Ecto neural progenitor cell (in vitro differentiated cells): ENCODE measurements at places on chromosomes 2 and 18.

DNA sequence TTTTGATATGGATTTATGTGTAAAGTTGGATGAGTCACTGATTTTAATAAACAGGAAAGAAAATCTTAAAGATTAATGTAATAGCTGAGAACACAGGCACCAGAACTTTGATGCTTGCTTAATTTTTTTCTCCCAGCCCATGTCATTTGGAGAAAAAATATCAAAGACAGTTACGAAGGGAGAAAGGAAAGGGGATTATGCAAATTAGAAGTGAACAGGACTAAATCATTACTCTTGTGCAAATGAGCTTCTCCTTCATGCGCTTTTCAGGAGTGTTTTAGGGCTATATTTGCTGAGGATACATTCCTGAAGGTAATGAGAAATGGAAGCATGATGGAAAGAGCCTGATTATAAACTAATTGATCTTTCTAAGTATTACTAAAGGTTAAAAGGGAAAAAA is 28.9 kb downstream of the NABP1 start:
- DNase-seq: no peak

DNA sequence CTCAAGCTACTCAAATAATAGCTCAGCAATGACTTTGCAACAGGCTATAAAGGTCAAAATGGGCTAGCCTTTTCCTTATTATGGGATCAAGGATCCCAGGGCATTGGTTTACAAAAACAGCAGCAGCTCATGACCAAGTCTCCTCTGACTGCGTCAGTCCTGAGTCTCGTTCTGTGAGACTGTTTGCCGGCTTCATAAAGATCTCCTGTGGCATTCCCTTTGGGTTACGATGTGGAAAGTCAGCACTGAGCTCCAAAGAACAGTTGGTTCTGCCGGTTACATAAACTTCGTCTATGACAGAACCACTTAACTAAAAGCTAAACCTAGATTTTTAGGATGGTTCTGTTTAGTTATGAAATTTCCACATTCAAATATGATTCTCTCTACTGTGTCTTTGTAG is 674.9 kb downstream of the ZEB2 start:
- DNase-seq: no peak

DNA sequence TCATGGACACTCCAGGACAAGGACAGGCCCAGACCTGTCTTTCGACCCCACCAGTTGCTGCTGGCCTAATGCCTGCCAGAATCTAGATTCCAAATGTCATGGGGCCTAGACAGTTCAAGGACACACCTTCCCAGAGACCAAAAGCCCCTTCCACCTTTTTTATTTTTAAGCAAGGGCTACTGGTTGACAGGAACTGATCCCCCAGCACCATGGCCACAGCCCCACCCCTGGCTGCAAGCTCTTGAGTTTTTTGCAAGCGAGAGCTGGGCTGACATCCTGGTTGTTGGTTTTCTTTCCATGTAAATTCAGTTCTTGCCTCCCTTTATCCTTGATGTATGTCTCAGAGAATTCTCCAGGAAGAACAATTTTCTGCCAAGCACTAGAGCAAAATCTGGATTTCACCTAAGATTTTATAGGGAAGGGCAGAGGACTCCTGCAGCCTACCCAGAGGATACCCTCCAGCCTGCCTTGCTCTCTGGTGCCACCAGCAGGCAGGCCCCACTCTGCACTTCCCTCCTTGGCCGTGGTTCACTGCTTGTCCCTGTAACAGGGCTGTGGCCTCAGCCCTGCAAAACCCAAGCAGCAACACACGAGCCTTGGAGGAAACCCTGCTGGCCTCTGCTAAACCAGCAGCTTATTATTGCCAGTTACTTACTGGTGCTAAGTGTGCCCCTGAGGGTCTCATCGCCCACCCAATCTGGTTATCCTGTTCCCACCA is 97.7 kb downstream of the TWIST2 start:
- DNase-seq: peak; percentile 79

GRCh38 chr18:75202696-75203365 is 6.1 kb downstream of the PTGR3 start:
- no peak for DNase-seq

- no peak for DNase-seq
Measured at GRCh38 chr18:57749604-57749970, 53.5 kb downstream of the ATP8B1 start.

DNA sequence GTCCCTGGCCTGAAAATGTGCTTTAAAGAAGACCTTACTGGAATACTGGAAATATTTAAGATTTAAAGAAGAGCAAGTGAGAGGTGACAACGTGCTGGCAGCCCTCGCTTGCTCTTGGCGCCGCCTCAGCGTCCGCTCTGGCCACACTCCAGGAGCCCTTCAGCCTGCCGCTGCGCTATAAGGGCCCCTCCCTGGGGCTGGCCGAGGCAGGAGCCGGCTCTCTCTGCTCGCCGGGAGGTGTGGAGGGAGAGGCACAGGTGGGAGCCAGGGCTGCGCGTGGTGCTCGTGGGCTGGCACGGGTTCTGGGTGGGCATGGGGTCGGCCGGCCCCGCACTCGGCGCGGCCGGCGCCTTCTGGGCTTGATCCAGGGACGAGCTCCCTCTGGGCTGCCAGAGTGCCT is 2.9 kb upstream of the COQ10B start:
- no peak for DNase-seq

DNA sequence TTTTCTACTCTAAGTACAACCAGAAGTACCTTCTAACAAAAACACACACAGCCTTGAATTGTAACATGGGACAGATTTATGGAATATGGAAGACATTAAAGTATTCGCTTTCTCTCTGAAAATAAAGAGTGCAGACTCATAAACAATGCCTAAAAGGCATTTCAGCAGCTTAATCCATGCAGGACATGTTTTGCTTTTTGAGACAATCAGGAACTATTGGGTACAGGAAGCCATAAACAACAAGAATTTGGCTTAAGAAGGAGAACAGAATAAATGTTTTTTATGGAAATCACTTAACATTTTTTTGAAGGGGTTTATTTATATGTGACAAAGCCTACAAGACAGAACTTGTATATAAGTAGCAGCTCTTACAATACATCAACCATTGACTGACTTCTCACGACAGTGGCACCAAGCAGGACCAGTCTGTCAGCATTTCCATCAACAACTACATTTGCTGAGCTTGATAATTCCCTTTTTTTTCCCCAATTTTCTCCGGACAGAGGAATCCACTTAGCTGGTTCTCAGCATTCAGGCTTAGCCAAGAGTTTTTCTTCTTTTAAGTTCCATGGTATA is 140.1 kb downstream of the EXOC6B start:
- DNase-seq: no peak

GRCh38 chr2:120629241-120629895 is 106.3 kb upstream of the GLI2 start:
- peak; percentile 37 for DNase-seq

DNA sequence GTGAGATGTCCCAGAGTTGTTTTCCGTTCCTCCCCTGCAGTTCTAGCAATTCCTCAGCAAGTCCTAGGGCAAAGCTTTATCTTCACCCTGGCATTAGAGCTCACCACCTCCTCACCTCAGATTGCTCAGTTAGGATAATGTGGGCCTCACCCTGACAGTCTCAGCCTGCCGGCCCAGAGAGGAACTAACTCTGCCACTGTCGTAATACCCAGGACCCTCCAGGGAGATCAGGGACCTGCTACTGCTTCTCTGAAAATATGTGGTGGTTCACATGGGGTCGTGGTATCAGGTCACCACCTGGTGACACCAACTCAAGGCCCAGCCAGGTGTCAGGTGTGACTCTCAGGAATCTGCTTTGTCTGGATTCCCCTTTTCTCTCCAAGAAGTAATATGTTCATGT is 120.7 kb downstream of the FEZ2 start:
- no peak for DNase-seq

DNA sequence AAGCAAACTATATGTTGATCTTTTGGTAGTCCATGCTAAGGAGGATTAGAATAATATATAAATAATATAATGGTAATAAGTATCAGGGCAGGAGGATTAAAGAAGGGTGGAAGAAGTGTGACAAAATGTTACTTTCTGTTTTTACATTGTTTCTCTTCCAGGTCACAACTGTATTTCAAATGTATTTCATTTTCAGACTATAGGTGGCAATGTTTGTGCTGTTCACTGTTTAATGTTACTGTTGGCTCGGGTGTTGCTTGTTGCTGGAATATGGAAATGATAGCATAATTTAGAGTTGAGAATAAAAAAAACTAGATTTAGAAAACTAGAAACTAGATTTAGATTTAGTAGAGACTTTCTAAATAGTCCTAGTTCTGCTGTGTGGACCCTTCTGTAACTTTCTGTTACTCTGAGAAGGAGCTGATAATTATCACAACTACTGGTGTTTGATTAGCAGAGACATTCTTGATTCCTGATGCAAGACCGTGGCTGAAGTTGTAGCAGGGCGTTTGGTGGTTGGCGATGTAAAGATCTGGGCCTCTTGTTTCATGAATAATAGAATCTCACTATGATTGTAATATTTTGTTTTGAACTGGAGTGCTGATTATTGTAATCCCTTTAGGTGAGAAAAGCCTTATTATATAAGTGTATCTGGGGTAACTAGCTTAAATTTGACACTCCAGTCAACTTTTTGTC is 7.9 kb downstream of the NEDD4L start:
- no peak for DNase-seq
